ENCODE measurements at places on chromosomes 13 and 19.

GRCh38 chr13:112639521-112639920 lies 50.3 kb upstream of the ATP11A start:
- H3K36me3 ChIP-seq = no peaks in the 10 kb centered on the region
- peaks cover 10% of the 10 kb centered on the region for H3K27me3 ChIP-seq
- H3K4me1 ChIP-seq = no peaks in the 10 kb centered on the region
- no peak overlapping the region for H3K4me3 ChIP-seq
- no peak overlapping the region for H3K27ac ChIP-seq
- DNase-seq = no peak

- no peak overlapping the region for H3K4me3 ChIP-seq
- peaks cover 37% of the 10 kb centered on the region for H3K4me1 ChIP-seq
- peak; percentile 56 for DNase-seq
- H3K27ac ChIP-seq = peak overlapping the region; percentile 92
These were observed 8.6 kb upstream of the MKNK2 start for GRCh38 chr19:2059422-2060201.

- no peaks in the 10 kb centered on the region for H3K4me1 ChIP-seq
- no peaks in the 10 kb centered on the region for H3K27me3 ChIP-seq
- no peak for DNase-seq
- no peaks in the 10 kb centered on the region for H3K36me3 ChIP-seq
- H3K27ac ChIP-seq = no peak overlapping the region
- H3K4me3 ChIP-seq = no peak overlapping the region
These were observed 374.5 kb downstream of the KCNRG start for GRCh38 chr13:50389726-50390125.

DNA sequence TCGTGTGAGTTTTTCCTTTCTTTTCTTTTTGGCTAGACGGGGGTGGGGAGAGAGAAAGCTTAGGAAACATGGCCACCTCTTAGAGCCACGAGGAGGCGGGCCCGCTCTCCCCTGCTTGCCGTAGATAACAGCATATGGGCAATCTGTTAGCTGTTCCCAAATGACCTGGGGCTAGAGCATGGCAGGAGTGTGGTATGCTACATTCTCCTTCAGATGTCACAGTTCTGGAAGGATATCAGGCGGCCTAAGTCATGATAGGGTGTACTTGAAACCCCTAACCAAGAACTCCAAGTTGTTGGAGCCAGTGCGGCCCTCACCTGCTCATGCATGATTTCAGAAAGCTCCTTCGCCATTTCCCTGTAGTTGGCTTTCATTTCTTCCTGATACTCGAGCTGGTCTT lies 44.3 kb upstream of the SLC15A1 start:
- no peaks in the 10 kb centered on the region for H3K4me1 ChIP-seq
- no peak overlapping the region for H3K27ac ChIP-seq
- no peaks in the 10 kb centered on the region for H3K27me3 ChIP-seq

- H3K27me3 ChIP-seq = no peaks in the 10 kb centered on the region
- no peak overlapping the region for H3K27ac ChIP-seq
- peak; percentile 16 for DNase-seq
- H3K4me1 ChIP-seq = peaks cover 41% of the 10 kb centered on the region
- H3K36me3 ChIP-seq = peaks cover 3% of the 10 kb centered on the region
- H3K4me3 ChIP-seq = peak overlapping the region; percentile 33
These were observed 624 bp downstream of the CTXN1 start for GRCh38 chr19:7925171-7925851.

DNA sequence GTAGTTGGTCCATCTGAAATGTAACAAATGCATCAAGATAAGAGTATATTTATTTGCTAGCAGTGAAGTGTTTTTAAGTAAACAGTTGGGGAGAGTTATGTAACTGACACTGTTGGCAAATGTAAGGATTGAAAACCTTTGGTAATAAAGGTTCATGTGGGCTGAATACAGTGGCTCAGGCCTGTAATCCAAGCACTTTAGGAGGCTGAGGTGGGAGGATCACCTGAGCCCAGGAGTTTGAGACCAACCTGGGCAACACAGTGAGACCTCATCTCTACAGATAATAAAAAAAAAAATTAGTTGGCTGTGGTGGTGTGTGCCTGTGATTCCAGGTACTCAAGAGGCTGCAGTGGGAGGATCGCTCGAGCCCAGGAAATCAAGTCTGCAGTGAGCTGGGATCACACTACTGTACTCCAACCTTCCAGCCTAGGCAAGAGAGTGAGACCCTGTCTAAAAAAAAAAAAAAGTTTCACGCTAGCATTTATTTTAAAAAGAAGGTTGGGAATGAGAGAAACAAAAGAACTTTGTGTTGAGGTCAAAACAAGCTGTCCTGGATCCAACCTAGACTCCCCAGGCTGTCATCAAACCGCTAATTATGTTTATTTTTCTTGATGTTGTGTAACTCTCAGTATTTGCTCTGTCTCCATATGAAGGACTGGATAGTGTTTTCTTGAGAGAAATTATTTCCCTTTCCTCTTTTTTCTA lies 20.7 kb downstream of the SETDB2 start:
- H3K4me1 ChIP-seq = no peaks in the 10 kb centered on the region
- no peak overlapping the region for H3K4me3 ChIP-seq
- H3K27me3 ChIP-seq = no peaks in the 10 kb centered on the region
- no peak overlapping the region for H3K27ac ChIP-seq
- peaks cover 14% of the 10 kb centered on the region for H3K36me3 ChIP-seq

DNA sequence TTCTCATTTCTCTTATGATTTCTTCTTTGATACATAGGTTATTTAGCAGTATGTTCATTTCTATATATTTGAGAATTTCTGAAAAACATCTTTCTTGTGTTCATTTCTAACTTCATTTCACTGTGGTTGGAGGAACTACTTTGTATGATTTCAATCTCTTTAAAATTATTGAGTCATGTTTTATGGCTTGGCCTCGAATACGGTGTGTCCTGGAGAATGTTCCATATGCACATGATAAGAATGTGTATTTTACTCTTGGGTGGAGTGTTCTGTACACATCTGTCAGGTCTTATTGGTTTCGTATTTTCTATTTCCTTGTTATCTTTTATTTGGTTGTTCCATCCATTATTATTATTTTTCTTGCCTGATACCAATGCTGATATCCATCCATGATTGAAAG lies 22.9 kb downstream of the DNM2 start:
- no peaks in the 10 kb centered on the region for H3K36me3 ChIP-seq
- no peak overlapping the region for H3K4me3 ChIP-seq
- H3K27me3 ChIP-seq = no peaks in the 10 kb centered on the region

- peaks cover 12% of the 10 kb centered on the region for H3K27me3 ChIP-seq
- peak overlapping the region; percentile 95 for H3K27ac ChIP-seq
- H3K4me1 ChIP-seq = peaks cover 4% of the 10 kb centered on the region
- H3K4me3 ChIP-seq = peak overlapping the region; percentile 100
These were observed 276 bp downstream of the ALG11 start for GRCh38 chr13:52012512-52012836.

DNA sequence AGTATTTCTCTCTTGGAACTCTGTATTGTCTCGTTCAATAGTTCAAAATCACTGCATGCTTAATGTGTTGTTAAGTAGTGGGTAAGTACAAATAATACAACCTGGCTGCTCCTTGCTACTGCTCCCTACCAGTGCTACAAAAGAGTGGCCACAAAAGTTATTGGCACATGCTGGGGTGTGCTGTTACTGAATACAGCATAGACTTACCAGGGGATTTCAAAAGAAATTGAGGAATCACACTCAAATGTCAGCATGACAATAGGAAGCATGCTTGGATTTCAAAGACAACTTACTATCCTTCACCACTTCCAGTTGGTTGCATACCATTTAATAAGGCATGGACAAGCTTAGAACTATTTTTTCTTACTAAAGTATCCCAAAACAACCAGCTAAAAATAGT lies 1041.3 kb upstream of the SPRY2 start:
- H3K4me3 ChIP-seq = no peak overlapping the region
- H3K27me3 ChIP-seq = no peaks in the 10 kb centered on the region

DNA sequence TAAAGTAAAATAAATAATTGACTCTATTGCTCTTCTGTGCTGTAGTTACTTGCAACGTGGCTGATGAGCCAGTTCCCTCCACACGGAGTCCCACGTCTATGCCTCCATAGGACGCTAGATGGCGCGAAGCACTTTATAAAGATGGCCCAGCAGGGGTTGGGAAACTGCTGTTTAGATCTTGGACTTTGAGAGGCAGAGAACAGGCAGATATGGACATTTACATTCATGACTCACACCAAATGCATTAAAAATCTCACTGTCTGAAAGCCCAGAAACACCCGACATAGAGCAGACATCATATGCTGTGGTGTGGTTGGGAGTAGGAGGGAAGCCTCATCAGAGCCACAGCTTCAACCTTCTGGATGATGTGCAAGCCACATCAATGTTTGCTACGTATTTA lies 643.1 kb upstream of the ARGLU1 start:
- H3K27me3 ChIP-seq = no peaks in the 10 kb centered on the region
- H3K4me3 ChIP-seq = no peak overlapping the region
- H3K4me1 ChIP-seq = no peaks in the 10 kb centered on the region
- no peak overlapping the region for H3K27ac ChIP-seq
- DNase-seq = peak; percentile 81

DNA sequence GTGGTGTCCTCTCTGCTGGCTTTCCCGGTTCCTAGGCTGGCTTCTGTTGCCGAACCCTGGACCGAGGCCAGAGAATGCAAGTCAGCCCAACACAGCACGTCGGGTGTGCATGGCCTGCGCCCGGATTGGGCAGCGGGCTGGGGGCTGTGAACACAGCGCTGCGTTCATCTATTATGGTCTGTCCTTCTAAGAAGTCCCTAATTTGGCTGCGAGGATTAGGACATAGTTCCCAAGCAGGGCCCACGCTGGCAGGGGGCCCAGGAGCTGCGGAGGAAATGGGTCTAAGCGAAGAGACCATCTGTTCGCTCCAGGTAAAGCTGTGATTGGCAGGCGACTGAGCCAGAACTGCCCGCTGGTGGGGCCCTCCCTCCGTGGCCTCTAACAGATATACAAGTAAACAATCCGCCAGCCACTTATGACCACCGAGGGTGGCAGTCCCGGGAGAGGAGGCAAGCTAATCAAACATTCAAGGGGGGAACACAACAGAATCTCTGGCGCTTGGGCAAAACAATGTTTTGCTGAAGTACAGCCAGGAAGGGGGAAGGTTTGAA lies 6.0 kb downstream of the SYCE2 start:
- H3K27me3 ChIP-seq = no peaks in the 10 kb centered on the region
- H3K4me3 ChIP-seq = no peak overlapping the region
- H3K27ac ChIP-seq = no peak overlapping the region
- DNase-seq = peak; percentile 36
- H3K36me3 ChIP-seq = no peaks in the 10 kb centered on the region
- H3K4me1 ChIP-seq = peaks cover 7% of the 10 kb centered on the region

- H3K27ac ChIP-seq = no peak overlapping the region
- H3K4me1 ChIP-seq = no peaks in the 10 kb centered on the region
- no peaks in the 10 kb centered on the region for H3K36me3 ChIP-seq
These were observed 485.4 kb downstream of the RFC3 start for GRCh38 chr13:34303346-34303745.

DNA sequence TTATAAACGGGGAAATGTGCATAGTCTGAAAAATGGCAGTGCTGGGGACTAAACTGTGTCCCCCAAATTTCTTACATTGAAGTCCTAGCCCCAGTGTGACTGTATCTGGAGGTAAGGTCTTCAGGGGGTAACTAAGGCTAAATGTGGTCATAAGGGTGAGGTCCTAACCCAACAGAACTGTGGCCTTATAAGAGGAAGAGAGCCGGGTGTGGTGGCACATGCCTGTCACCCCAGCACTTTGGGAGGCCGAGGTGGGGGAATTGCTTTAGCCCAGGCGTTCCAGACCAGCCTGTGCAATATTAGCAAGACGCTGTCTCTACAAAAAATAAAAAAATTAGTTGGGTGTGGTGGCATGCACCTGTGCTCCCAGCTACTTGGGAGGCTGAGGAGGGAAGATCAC lies 17.8 kb downstream of the PROZ start:
- H3K4me1 ChIP-seq = peaks cover 23% of the 10 kb centered on the region
- no peak overlapping the region for H3K4me3 ChIP-seq
- H3K36me3 ChIP-seq = peaks cover 22% of the 10 kb centered on the region
- H3K27ac ChIP-seq = no peak overlapping the region
- H3K27me3 ChIP-seq = no peaks in the 10 kb centered on the region
- DNase-seq = no peak

DNA sequence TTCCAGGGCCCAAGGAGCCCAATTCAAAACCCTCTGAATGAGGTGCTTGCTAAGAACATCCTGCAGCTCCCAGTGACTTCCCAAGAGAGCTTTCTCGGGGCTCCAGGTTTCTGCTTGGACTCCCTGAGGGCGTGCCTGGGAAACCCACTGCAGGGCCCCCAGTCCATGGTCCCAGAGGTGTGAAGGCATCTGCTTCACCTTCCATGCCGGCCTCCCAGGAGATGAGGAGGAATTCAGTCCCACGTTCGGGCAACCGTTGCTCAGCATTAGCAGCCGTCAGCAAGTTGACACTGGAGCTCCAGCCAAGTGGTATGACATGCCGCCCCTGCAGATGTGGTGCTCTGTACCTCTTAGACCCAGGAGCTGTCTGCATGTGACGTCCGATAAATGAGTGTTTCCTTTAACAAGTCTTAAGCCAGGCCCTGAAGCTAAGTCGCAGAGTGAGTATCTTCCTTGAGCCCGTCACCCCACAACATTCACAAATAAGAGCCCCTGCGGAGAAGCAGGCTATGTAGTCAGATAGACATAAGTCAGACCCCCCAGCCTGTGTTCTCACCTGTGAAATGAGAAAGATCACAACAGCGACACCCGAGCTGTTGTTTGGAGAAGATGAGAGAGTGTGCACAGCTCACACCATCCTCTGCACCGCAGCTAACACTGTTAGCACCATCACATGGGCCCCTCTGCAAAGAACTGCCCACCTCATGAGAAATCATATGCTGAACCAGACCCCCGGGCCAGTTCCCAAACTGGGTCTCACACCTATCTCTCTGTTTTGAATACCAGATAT lies 150.3 kb downstream of the KATNAL1 start:
- H3K27me3 ChIP-seq = peaks cover 16% of the 10 kb centered on the region
- no peak overlapping the region for H3K4me3 ChIP-seq
- peaks cover 14% of the 10 kb centered on the region for H3K4me1 ChIP-seq
- no peaks in the 10 kb centered on the region for H3K36me3 ChIP-seq

GRCh38 chr13:114146173-114146572 lies 13.8 kb upstream of the RASA3 start:
- H3K27me3 ChIP-seq = peaks cover 9% of the 10 kb centered on the region
- H3K4me1 ChIP-seq = no peaks in the 10 kb centered on the region
- no peaks in the 10 kb centered on the region for H3K36me3 ChIP-seq
- H3K4me3 ChIP-seq = no peak overlapping the region
- DNase-seq = no peak

DNA sequence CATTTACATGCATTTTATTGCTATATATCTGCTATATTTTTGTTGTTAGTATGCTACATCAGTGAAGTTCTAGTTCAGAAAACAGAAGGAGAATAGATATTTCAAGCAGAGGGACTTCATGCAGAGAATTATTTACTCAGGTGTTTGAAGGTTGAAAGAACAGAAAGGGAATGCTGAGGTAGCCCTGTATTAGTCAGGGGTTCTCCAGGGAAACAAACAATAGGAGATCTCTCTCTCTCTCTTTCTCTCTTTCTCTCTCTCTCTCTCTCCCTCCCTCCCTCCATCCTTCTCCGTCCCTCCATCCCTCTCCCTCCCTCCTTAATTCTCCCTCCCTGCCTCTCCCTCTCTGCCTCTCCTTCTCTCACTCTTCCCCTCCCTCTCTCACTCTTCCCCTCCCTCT lies 114.3 kb upstream of the TDRD3 start:
- no peak overlapping the region for H3K27ac ChIP-seq
- no peaks in the 10 kb centered on the region for H3K27me3 ChIP-seq
- no peak for DNase-seq
- H3K4me1 ChIP-seq = no peaks in the 10 kb centered on the region
- no peak overlapping the region for H3K4me3 ChIP-seq
- no peaks in the 10 kb centered on the region for H3K36me3 ChIP-seq

- H3K36me3 ChIP-seq = no peaks in the 10 kb centered on the region
- H3K27ac ChIP-seq = no peak overlapping the region
- H3K4me3 ChIP-seq = no peak overlapping the region
- H3K4me1 ChIP-seq = no peaks in the 10 kb centered on the region
- H3K27me3 ChIP-seq = no peaks in the 10 kb centered on the region
These were observed 802.1 kb upstream of the SLITRK6 start for GRCh38 chr13:86601351-86601750.

Data from astrocyte (in vitro differentiated cells and primary cell).